ENCODE measurements at places on chromosomes 3 and 15.

DNA sequence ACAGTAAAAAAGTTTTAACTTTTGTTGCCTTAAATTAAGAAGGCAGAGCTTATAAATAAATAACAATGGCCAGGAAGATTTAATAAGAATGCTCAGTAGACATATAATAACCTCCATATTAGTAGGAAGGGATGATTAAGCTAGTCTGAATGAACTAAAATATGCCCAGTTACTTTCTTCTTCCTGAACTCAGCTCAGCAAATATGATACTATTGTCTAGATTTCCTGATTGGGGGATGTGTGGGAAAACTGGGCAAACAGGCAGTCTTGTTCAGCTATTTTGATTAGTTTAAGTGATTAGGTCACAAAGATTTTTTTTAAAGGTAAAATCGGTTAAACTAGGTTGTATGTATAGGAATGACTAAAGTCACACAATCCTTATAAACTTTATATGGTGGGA, 167.2 kb upstream of the SLC2A2 start:
- DNase-seq = no peak

DNA sequence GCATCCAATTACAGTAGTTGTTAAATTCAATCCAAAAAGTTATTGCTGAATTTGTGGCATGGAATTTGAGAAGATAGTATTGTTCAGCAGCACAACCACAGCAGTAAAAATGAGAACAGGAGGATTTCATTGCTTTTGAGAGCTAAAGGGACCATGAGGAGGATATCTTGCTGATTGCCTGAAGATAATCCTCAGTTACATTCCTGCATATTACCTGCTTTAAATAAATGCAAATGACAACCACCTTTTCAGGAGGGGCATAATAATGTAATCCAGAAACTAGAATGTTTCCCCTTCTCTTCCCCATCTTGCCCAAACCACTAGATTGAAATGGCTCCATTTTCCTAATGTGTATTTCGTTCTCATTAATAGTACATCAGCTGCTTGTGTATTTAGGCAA, 35.2 kb upstream of the SLC2A2 start:
- DNase-seq = no peak

DNA sequence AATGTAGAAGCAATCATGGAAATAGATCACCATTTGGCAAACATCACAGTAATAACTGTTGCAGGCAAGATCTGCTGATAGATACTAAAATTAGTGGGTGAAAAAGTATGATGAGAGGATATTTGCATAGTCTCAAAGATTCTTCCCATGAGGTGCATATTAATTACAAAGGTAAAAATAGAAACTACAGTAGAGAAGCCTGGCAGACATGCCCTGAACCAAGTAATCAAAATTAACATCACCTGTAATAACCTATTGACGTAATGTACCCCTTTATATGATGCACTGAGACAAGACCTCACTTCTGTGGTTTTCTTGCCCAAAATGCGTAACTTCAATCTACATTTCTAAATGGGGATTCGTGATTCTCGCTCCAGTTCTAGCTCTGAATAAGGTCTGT, 14.4 kb downstream of the POMGNT2 start:
- no peak for DNase-seq

DNA sequence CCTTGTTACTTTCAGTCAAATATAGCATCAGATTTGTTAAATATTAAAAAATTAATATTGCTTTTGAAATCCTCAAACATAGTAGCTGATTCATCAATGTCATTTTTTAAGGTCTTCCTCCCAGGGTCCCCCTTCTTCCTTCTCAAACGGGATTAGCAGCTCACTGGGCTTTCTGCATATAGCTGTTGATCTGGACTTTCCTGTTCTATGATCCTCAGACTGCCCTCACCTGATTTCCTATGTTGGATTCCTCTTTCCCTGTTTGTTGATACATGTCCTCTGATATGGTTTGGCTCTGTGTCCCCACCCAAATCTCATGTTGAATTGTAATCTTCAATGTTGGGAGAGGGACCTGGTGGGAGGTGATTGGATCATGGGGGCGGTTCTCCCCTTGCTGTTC, 5.8 kb downstream of the GUCA1C start:
- DNase-seq = no peak

- no peak for DNase-seq
Measured at GRCh38 chr3:109154979-109155378, 18.5 kb downstream of the C3orf85 start.

- DNase-seq = no peak
Measured at GRCh38 chr15:50209809-50210208, 27.8 kb downstream of the SLC27A2 start.

- no peak for DNase-seq
Measured at GRCh38 chr15:49876401-49877038, 242.5 kb downstream of the ATP8B4 start.

DNA sequence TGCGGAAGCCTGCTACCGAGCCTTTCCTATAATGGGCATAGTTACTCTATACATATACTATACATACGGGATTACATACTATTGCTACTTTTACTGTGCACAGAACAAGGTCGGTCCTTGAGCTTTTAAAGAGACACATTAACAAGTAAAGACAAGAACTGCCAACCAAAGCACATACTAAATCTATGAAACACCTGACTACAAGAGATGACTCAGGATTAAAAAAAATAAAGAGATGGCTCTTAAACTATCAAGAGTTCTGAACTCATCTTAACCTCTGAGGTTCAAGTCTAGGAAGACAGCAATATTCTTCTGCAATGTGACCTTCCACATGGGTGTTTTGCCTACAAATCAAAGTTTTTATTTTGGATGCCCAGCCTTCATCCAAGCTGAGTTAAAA, 106.8 kb downstream of the TNIK start:
- no peak for DNase-seq

DNA sequence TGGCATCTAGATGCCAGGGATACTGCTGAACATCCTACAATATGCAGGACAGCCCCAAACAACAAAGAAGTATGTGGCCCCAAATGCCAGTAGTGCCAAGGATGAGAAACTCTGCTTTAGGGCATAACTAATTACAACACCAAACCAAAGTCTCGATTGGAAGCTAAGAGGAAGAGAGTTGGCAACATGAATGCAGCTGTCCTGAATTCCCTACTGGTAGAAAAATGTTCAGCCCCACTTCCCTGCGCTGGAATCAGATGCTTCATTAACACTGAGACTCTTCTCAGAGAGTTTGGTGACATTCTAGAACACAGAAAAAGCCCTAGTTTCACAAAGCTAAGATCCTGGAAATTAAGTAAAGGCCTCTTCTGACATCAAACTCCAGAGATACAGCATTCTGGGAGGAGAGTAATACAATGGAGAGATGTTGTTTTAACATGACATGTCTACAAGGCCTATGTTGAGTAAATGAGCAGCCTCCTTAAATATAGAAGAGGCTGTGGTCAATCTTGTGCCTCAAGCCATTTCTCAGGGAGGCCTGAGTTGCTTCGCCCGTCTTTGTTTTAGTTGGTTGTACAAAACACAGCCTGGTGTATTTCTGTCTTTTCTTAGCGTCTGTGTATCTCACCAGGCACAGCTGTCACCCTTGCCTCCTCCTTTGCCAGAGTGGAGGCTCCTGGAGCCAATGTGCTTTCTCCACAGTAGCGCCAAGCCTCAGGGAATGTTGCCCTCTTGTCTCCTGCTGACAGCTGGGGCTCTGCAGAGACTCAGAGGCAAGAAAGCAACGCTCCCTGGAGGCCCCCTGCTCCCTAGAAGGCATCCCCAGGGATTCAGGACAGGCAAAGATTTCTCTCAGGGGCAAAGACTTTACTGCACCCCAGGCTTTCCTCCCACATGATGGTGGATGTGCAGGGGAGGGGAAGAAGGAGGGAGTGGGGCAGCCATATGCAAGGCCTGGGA, 25.1 kb upstream of the CTNNB1 start:
- no peak for DNase-seq

DNA sequence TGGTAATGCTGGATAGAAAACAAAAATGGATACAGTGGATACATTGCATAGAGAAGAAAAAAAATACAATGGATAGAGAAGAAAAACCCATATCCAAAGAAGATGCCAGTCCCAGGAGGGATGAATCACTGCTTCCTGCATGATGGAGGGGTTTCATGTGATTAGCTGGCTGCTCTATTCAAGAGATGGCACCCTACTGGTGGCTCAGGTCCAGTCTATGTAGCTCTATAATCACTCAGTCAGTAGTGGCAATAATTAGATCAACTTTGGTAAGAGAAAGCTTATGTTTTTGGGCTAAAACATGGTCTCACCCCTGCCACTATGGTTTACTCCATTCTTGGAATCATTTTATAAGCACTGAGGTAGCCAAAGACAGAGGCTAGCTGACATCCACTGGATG, 33.7 kb upstream of the NOX5 start:
- no peak for DNase-seq

DNA sequence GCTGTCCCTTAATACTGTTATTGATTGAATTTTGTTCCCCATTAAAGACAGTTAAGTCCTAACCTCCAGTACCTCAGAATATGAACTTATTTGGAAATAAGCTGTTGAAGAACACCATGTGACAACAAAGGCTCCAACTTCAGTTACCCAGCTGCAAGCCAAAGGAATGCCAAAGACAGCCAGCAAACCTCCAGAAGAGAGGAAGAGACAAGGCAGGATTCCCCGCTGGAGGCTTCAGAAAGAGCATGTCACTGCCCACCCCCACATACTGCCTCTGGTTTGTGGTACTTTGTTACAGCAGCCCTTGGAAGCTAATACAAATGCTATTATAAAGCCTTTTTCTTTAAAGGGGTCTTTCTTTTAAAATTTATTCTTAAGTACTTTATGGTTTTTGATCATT, 18.4 kb upstream of the NEK10 start:
- DNase-seq = no peak

DNA sequence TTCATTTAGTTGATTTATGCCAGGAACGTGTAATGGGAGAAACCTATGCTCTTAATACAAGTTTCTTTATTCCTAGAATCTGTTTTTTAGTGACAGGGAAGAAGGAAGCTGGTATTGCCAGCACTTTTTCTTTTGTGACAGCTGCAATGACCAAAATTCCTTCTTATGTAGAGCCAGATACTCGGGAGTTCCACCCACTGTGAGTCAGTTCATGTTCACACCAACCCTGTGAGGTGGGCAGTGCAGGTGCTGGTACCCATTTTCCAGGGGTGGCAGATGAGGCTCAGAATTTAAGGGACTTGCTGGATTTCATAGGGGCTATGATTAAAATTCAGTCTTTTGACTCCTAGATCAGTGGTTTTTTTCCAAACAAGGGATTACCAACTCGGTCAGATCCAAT, 34.7 kb downstream of the OXNAD1 start:
- DNase-seq = no peak

DNA sequence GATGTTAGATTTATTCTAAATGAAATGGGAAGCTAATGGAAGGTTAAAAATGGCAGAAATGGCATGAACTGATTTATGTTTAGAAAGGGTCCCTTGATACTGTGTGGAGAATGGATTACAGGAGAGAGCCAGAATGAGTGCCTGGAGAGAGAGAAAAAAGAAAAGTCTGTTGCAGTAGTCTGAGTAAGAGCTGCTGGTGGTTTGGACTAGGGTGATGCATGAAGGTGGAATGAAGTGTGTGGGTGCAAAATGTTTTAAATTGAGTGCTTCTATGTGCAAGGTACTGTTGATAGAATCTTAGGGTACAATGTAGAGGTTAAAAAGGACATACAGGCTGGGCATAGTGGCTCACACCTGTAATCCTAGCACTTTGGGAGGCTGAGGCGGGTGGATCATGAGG, 11.4 kb upstream of the MGA start:
- no peak for DNase-seq

GRCh38 chr3:184685055-184685454, 26.8 kb downstream of the MAGEF1 start:
- no peak for DNase-seq

DNA sequence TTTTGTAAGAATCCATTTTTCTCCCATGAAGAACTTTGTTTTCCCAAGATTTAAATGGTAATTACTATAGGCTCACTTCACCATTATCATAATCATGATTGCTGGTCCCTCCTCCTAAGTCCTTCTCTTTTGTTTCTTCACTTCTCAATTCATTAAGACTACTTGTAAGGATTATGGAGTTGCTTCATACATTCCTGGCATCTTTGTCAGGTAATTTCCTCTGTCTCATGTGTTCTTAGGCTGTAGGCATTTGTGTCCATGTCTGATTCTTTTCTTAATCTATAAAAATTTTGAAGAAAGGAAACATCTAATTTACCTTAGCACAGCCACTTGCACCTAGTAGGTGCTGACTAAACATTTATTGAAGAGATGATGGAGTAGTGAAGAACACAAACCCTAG, 79.9 kb upstream of the SATB1 start:
- DNase-seq = no peak

- no peak for DNase-seq
Measured at GRCh38 chr3:71122641-71123040, 460.9 kb downstream of the FOXP1 start.

DNA sequence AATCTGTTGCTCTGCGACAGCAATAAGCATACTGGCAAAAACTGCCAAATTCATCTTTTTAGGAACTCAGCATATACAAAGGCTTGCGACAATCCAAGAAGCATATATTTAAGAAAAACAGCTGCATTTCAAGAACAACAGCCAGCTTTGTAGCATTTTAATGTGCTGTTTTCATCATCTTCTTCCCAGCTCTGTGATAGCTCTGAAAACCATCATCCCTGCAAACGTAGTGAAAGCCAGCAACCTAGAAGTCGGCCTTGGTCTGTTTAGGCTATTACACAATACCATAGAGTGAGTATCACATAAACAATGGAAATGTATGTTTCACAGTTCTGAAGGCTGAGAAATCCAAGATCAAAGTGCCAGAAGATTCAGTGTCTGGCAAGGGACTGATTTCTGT, 187.5 kb downstream of the NAALADL2 start:
- DNase-seq = peak; percentile 61

DNA sequence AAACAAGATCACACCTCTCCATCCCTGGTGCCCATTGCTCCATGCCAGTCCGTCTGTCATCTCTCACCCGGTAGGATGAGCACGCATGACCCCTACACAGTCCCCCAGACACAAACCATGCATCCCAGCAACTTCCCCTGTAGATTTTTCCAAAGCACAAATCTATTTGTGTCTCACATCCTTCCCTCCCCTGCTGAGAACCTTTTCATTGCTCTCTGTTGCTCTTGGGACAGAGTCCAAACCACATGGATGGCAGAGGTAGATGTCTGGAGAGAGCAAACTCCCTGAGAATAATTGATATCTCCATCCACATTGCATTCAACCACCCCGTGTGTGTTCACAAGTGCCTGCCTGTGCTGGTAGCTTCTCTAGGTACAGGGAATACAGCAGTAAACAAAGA, 29.9 kb upstream of the LRTM1 start:
- no peak for DNase-seq

DNA sequence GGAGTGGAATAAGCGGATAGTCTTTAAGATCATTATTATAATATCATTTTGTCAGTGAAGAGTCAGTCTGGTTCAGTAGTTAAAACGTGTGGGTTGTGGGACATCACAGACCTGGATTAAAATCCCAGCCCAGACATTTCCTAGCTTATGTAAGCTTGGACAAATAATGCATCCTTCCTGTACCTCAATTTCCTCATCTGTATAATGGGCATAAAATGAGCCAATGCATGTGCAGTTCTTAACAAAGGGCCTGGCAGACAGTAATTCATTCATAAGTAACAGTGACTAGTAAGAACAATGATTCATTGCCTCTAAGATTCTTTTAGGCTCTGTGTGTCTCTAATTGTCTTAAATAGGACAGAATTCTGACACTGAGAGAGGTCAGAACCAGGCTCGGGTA, 76.1 kb downstream of the SCN10A start:
- no peak for DNase-seq

- peak; percentile 80 for DNase-seq
Measured at GRCh38 chr3:42036483-42036823, 54.7 kb upstream of the TRAK1 start.

- no peak for DNase-seq
Measured at GRCh38 chr3:8737823-8738222, 4.2 kb downstream of the CAV3 start.

- DNase-seq = peak; percentile 69
Measured at GRCh38 chr15:85329561-85330422, 50.6 kb upstream of the AKAP13 start.
